ENCODE measurements at places on chromosomes 3 and 15.

GRCh38 chr3:15492847-15493360 is 28.6 kb downstream of the COLQ start:
- no peak for DNase-seq

GRCh38 chr3:95711789-95712188 is 1102.6 kb upstream of the EPHA6 start:
- DNase-seq, result no peak

- no peak for DNase-seq
Measured at GRCh38 chr3:179673523-179673922, 20.7 kb downstream of the USP13 start.

- no peak for DNase-seq
Measured at GRCh38 chr3:59374091-59374817, 324.4 kb upstream of the CFAP20DC start.

DNA sequence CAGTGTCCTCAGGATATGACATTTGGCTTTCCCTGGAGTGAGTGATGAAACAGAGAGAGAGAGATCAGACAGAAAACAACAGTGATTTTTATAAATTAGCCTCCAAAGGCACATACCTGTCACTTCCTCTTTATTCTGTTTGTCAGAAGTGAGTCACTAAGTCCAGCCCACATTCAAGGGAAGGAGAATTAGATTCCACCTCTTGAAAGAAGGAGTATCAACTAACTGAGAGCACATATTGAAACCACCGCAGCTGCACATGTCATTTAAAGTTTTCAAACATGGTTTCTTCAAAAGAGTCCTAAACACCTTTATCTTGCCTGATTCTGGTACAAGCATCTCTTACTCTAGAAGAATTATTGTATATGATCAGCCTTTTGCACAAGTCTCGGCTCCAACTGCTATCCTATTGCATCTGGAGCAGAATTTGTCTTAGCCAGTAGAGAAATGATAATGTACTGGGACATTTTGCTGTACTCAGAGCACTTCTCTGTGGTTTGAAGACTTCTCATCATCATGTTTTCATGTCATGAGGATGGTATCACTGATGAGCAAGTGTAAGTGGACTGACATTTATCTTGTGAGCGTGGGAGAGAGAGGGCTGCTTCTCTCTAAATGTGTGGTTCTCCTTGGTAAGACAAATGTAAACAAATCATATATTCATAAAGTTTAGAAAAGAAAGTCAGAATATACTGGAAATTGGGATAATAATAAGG is 338.9 kb upstream of the CFAP20DC start:
- DNase-seq, result no peak

DNA sequence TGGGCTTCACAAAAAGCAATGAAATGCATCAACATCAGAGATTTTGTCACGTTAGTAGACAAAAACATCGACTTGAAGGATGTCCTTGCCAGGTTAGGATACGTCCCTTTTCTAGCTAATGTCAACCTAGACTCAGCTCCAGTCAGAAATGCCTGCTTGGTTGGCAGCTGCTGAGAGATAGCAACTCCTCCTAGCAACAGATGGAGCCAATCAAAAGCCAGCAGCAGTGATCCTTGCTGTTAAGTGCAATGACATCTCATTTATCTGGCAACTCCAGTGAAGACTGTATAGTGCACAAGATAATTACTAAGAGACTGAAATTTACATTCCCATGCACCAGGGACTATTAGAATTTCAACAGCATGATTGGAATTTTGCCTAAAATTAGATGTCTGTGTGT is 424.1 kb downstream of the FGF12 start:
- DNase-seq, result no peak

- DNase-seq, result no peak
Measured at GRCh38 chr3:149325581-149325980, 7.9 kb downstream of the TM4SF18 start.

- DNase-seq, result peak; percentile 5
Measured at GRCh38 chr15:25850154-25851111, 12.7 kb downstream of the ATP10A start.

- DNase-seq, result no peak
Measured at GRCh38 chr3:172232579-172233212, 193.3 kb downstream of the FNDC3B start.

GRCh38 chr3:42680806-42681205 is 4.5 kb upstream of the KLHL40 start:
- DNase-seq, result no peak

DNA sequence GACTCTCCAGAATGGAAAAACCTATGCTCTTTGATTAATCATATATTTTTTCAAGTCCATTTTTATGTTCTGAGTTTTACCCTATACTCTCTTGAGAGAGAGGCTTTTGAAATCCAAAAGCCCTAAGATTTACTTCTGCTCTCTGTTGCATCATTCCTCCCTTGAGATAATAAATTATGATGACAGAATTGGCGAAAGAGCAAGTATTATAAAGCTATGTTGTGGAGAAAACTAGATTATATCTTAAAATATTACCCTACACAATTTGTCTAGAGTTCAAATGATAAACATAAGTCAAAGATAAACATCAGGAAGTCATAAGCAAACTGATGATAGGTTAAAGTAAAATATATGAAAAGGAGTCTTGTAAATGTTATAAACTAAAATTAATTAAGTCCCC is 293.4 kb upstream of the MME start:
- no peak for DNase-seq

- no peak for DNase-seq
Measured at GRCh38 chr3:104178680-104179079, 1188.0 kb upstream of the ALCAM start.

All from AML-193 (cell line).